ENCODE measurements at places on chromosomes 2 and 18. TPM values are rescaled to one million over a fixed set of nuclear protein-coding genes. Genes with fewer than 3 reads are reported as not detected.

Gene SCN7A
- total RNA-seq: 97.1 TPM

DNA sequence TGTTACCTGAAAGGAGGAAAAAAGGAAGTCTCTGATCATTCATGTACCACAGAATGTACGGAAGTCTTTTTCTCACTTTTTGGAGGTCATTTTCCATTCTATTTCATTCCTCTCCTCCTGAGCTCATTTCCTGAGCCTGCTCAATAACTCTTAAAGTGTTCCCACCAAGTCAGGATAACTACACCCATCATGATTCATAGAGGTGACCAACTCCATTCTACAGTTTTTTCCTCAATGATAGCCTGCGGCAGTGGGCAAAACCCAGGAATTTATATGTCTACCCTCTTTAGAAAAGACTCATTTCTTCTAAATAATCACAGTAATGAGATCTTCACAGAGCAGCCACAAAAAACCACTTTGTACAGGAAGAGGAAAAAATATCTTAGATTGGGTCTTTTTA is 372.5 kb downstream of the RBM43 start:
- H3K27me3 ChIP-seq: no peaks in the 10 kb centered on the region
- H3K27ac ChIP-seq: no peak overlapping the region
- no peak for DNase-seq
- H3K36me3 ChIP-seq: no peaks in the 10 kb centered on the region

DNA sequence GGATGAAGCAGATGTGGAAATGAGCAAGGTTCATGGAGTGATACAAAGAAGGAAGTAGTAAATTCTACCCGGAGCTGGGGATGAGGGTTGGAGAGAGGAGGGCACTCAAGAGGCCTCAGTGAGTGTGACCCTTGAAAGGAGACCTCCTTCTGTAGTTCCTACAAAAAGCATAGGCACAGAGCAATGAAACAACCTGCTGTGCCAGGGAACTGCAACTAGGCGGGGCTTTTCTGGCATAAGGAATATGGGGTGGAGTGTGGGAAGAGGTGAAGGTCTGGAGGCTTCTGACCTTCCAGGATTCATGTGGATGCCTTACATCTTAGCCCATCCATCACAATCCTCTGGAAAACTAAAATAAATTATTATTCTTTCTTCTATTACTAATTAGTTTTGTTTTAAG is 25.5 kb upstream of the PGAP1 start:
- no peaks in the 10 kb centered on the region for H3K27me3 ChIP-seq
- H3K27ac ChIP-seq: no peak overlapping the region
- DNase-seq: no peak
- no peaks in the 10 kb centered on the region for H3K4me1 ChIP-seq

Gene CHRNG
- not detected for total RNA-seq

- H3K36me3 ChIP-seq: no peaks in the 10 kb centered on the region
- no peaks in the 10 kb centered on the region for H3K4me1 ChIP-seq
- H3K4me3 ChIP-seq: no peak overlapping the region
Measured at GRCh38 chr2:142140434-142140845, 9.6 kb upstream of the LRP1B start.

- no peak overlapping the region for H3K4me3 ChIP-seq
- peaks cover 13% of the 10 kb centered on the region for H3K36me3 ChIP-seq
- no peak overlapping the region for H3K27ac ChIP-seq
- H3K4me1 ChIP-seq: no peaks in the 10 kb centered on the region
Measured at GRCh38 chr2:74046441-74046840, 61.7 kb downstream of the TET3 start.

Gene PRSS56
- total RNA-seq: not detected

DNA sequence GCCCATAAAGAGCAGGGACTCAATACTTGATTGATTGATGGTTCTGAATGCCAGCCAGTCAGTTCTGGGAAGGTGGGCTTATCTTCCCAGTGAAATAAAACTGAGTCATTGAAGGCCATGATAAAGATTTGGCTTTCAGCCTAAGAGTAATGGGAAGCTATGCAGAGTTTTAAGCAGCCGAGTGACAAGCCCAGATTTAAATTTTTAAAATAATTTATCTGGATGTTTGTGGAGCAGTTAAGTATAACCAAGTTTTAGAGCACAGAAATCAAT is 122.8 kb downstream of the RAPGEF4 start:
- H3K4me3 ChIP-seq: no peak overlapping the region
- peaks cover 3% of the 10 kb centered on the region for H3K4me1 ChIP-seq
- no peak for DNase-seq
- H3K27ac ChIP-seq: no peak overlapping the region
- H3K27me3 ChIP-seq: peaks cover 4% of the 10 kb centered on the region
- H3K36me3 ChIP-seq: no peaks in the 10 kb centered on the region

Gene FAM124B
- total RNA-seq: 4.4 TPM

DNA sequence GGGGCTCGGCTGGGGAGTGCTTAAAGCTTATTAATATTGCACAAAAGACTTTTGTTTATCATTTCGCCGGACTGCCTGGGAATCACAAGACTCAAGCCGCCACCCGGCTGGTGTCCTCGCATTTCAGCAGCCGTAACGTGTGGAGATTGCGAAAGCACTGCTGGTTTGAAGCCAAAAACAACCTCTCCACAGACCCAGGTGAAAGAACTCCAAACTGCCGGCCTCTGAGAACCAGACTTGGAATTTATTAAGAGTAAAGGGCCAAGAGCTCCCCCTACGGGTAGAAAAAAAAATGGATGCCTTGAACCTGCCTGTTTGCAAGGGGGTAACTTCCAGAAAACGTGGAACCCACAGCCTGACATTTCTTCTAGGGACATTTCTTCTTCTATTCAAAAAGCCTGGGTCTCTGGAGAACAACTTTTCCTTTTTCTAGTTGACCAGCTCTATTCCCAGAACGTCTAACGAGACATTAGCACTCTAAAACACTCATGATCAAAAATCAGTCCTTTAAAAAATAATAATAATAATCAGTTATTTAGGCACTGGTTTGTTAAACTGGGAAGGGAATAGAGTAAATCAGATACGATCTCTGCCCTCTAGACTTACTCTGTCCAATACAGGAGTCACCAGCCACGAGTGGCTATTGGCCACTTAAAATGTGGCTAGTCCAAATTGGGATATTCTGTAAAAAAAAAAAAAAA is 216.3 kb downstream of the C1D start:
- H3K27me3 ChIP-seq: no peaks in the 10 kb centered on the region
- H3K27ac ChIP-seq: no peak overlapping the region
- DNase-seq: peak; percentile 83
- peaks cover 7% of the 10 kb centered on the region for H3K4me1 ChIP-seq
- peak overlapping the region; percentile 15 for H3K4me3 ChIP-seq

GRCh38 chr18:51135364-51135763 is 62.1 kb downstream of the MEX3C start:
- no peaks in the 10 kb centered on the region for H3K36me3 ChIP-seq
- H3K27me3 ChIP-seq: no peaks in the 10 kb centered on the region
- no peak overlapping the region for H3K4me3 ChIP-seq

All from upper lobe of right lung (tissue), 1 donor.